ENCODE measurements at places on chromosomes 3 and 15.

GRCh38 chr3:76943671-76944070, 96.2 kb upstream of the ROBO2 start:
- no peak for DNase-seq

GRCh38 chr3:13245615-13245978, 172.4 kb upstream of the IQSEC1 start:
- no peak for DNase-seq

DNA sequence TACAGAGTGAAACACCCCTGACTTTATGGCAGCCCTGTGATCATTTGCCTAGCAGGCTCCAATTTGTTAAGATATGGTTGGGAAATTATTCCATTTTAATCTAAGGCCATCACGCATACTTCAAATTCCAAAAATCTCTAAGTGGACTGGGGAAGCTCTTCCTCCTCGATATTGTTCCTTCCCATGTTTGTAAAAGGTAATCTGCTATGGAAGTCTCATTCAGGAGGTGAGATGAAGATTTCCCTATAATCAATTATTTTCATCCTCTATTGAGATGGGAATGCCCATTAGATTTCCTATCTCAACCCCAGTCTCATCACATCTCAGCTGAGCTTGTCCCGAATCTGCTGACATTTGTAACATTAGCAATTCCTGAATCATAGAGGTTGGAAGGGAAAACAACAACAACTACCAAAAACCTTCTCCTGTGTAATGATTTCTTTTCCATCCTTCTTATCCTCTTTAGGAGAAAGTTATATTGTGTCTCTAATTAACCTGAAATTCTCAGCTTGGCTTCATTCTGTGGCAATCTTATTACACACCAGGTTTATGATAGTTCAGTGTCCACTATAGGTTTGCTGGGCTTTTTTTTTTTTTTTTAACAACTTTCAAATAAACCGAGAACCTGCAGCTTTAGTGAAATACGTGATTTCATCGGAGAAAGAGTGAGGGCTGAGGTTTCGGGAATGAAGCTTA, 2.2 kb upstream of the NR2F2 start:
- no peak for DNase-seq

GRCh38 chr15:90425726-90426346, 37.8 kb downstream of the IQGAP1 start:
- DNase-seq, result no peak

DNA sequence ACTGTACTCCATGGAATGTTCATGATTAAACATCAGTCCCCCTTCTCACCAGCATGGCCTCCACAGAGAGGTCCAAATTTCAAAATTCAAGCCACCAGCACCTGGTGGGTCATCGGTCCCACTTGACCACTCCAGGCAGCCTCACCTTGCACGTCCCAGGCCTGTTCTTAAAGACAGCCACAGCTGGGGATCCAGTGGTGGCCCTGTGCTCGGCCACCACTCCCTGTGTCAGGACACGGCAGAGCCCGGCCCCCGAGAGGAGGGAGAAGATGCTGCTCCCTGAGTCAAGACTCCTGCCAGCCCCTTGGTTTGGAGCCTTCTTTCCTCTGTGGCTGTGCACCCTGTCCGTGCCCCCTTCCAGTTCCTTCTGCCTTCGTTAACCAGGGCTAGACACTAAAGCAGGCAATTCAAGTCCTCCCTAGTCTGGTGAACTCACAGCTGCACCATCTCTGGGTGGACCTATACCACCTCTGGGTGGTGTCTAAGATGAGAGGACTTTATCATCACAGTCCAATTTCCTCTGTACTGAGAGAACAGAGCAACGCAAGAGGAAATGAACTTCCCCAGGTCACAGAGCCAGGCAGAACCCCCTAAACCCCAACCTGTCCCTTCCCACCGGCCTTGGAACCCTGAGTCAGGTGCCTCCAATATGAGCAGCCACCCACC, 97.1 kb downstream of the MEGF11 start:
- DNase-seq, result no peak

DNA sequence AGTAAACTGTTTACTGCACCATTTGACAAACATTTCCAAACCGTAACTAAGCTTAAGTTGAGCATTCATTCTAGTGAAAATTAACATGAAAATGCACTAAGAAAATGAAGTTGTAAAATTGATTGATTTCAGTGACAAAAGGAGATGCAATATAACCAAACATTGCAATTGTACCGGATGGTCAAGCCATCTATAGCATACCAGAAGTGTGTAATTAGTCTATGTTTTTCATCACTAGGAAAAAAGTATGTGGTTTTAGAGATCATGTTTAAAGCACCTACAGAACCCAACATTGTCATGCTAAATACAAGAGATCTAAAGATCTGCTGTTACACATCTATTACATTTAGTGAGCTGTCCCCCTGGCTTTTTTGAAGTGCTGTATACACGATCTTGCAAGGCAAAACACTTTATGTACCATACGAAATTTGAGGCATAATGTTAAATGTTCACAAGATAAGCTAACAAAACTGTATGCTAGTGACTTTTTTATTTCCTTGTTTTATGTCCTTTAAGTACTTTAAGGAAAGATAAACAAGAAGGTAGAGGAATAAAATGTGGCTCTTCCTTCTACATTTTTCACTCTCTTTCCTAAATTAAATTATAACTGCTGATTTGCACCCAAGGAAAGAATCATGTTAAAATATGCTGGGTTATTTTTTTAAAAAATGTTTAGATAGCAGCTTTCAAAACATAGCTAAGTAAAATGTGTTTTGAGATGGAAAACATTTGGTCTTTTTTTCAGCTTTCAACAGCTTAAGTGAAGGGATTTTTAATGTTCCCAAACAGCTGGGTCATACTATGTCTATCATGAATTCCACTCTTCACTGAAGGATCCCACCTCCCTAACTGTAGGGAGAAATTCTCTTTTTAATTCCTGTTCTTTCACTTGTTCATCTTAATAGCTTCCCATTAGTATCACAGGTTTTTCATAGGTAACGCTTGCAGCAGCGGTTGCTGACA, 498.0 kb downstream of the MECOM start:
- DNase-seq, result no peak

DNA sequence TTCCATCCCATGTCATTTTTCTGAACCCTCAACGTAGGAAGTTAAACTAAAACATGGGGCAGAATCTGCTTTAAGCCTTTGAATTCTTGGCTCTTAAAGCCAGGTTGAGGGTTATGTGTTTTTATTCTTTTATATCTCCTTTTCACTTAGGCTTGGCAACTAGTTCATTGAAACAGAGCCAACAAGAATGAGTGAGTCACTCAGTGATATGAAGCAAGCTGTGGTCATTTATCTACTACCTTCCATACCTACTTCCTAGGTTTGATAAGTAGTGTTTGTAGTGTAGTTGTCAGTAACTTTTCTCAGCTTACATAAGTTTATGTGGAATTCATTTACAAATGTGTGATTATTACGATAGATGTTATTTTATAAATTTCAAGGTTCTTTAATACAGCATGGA, 67.4 kb downstream of the SNRPN start:
- DNase-seq, result no peak

GRCh38 chr15:76236350-76236749, 74.9 kb downstream of the ETFA start:
- no peak for DNase-seq

DNA sequence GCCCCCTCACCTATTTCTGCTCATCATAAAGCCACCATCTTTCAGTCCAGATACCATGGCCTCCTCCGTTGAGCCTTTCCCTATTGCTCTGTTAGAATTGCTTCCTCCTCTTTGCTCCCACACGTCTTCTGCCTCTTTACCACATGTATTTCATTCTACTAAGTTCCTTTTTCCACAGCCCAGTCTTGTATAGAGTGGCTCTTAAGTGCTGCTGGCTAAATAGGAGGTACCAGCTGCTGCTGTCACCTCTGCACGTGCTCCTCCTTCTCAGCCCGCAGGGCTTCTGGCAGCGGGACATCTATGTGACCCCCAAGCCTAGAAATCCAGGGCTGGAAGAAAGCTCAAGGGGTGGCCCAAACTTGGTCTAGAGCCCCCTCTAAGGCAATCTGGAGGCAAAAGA, 38.8 kb upstream of the PLXND1 start:
- DNase-seq, result no peak

GRCh38 chr15:59699810-59700431, 10.8 kb upstream of the BNIP2 start:
- no peak for DNase-seq

DNA sequence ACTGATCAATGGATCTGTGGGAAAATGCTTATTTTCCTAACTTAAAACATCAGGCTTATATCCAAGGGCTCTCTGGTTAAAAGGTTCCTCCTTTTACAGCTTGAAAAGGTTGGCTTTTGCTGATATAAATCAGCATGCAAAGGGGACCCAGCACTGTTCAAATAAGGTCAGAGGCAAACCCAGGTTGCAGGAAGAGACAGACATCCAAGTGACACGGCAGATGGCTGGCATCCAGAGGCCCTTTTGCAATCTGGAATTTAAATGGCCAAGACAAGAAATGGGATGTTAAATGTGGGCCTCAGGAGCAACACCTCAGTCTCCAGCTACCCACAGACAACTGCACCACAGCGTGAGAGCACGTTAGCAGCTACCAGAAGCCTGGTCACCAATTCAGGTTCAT, 6.3 kb downstream of the SH3BP5 start:
- DNase-seq, result no peak

DNA sequence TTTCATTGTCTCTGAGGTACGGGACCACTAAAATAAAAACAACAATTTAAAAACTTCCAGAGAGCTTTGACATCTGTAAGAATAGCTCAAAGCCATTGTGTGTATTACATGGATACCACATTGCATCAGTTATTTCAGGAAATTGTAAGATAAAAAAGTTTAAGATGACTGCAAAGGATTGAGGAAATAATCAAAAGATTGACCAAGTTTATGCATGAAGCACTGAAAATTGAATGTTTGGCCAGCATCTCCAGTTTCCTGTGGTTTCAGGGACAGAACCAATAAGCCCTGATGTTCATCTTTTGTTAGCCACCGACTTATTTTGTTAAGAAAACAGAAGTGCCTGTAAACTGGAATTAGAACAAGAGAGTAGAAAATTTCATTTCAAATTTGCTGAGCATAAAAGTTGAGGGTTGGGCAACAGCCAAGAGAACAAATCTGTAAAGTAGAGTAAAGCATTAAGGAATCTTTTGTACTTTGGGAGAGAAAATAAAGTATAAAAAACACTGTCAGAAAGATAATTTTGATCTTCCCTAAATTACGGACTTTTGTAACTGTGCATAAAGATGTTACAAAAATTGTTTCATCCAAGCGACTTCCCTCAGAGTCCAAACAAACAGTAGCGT, 211.5 kb upstream of the P2RY1 start:
- no peak for DNase-seq

DNA sequence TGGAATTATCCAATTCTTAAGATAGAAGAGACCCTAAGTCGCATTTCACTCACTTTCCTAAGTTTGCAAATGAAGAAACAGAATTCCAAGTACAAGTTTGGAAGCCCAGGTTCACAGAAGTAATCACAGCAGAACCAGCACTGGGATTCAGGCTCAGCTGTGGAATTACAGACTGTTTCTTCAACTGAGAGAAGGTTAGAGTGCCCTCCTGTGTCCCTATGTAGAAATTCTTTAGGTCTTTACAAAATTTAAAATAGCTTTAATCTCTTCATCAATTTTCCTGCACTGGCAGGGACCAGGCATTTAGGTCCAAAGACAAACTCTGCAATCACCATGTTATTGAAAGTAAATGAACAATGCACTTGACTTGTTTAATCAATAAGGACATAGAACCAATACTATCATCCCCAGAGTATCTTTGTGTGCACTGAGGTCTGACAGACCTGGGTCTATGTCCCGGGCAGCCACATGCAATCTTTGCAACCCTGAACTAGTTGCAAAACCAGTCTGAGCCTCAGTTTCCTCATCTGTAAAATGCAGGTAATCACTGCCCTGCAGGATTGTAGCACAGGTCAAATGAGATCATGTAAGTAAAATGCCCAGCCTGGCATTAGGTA, 96.3 kb upstream of the ZBED2 start:
- no peak for DNase-seq

- DNase-seq, result no peak
Measured at GRCh38 chr3:69697381-69697780, 41.9 kb upstream of the MITF start.

- DNase-seq, result no peak
Measured at GRCh38 chr15:94066046-94066445, 165.3 kb upstream of the MCTP2 start.

GRCh38 chr3:125116311-125117080, 60.7 kb upstream of the HEG1 start:
- no peak for DNase-seq

Data from stimulated activated naive CD8-positive, alpha-beta T cell treated with anti-CD3 and anti-CD28 coated beads, Interleukin-15, amount 100 ng/mL, for 72 hours (primary cell).